ENCODE measurements at places on chromosomes 6 and 20.

GRCh38 chr6:74631564-74631963 lies 574.3 kb downstream of the COL12A1 start:
- H3K36me3 ChIP-seq, result peaks cover 8% of the 10 kb centered on the region
- no peak overlapping the region for H3K27ac ChIP-seq
- no peaks in the 10 kb centered on the region for H3K27me3 ChIP-seq
- H3K4me3 ChIP-seq, result no peak overlapping the region

DNA sequence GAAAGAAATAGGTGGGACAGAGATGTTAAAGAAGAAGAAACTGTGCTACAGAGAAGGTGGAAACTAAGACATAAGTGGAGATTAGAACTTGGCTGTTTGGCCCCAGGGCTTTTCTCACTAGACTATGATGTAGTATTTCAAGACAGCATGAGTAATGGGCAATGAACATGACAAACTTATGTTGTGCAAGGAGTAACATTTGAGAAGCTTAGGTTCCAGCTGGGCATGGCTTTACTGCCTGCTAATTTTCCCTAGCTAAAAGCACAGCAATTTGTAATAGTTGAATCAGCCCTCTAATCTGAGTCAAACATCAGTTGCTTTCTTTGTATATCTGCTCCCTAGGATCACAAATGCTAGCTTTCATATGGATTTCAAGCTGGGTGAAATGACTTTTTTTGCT lies 294.3 kb upstream of the BMP2 start:
- no peaks in the 10 kb centered on the region for H3K36me3 ChIP-seq
- no peak overlapping the region for H3K4me3 ChIP-seq
- no peaks in the 10 kb centered on the region for H3K27me3 ChIP-seq
- no peak overlapping the region for H3K27ac ChIP-seq
- no peak for DNase-seq
- no peaks in the 10 kb centered on the region for H3K4me1 ChIP-seq

DNA sequence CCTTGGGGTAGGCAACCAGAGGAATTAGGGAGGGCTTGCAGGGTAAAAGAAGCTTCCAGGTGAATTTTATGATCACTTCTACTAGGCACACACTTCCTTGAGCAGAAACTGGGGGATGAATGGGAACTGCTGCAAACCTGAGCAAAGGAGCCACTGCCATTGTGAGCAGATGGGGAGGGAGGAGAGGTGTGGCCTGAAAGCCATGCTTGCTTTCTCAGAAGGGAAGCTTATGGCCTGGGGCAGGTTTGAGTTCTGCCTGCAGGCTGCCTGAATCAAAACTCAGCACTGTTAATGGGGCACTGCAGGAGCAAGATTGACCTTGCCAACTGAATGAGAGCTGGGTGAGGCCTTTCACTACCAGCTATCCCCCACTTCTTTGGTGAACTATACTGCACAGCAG lies 328.1 kb downstream of the NKAIN2 start:
- no peaks in the 10 kb centered on the region for H3K4me1 ChIP-seq
- no peak for DNase-seq
- peaks cover 2% of the 10 kb centered on the region for H3K27me3 ChIP-seq
- no peak overlapping the region for H3K27ac ChIP-seq
- no peaks in the 10 kb centered on the region for H3K36me3 ChIP-seq
- H3K4me3 ChIP-seq, result no peak overlapping the region

DNA sequence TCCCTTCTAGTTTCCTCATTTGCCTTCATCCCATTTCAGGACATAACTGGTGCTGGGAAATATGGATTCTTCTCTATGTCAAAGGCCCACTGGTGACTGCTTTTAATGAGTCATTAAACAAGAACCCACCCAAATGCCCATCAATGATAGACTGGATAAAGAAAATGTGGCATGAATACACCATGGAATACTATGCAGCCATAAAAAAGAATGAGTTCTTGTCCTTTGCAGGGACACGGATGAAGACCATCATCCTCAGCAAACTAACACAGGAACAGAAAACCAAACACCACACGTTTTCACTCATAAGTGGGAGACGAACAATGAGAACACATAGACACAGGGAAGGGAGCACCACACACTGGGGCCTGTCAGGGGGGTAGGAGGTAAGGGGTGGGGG lies 310.7 kb downstream of the ESR1 start:
- DNase-seq, result no peak
- H3K27ac ChIP-seq, result no peak overlapping the region
- no peaks in the 10 kb centered on the region for H3K4me1 ChIP-seq
- H3K27me3 ChIP-seq, result no peaks in the 10 kb centered on the region

- H3K27me3 ChIP-seq, result no peaks in the 10 kb centered on the region
- H3K4me3 ChIP-seq, result no peak overlapping the region
- peaks cover 7% of the 10 kb centered on the region for H3K4me1 ChIP-seq
- H3K36me3 ChIP-seq, result no peaks in the 10 kb centered on the region
- no peak for DNase-seq
These were observed 40.4 kb upstream of the POLR1H start for GRCh38 chr6:30020626-30021025.

DNA sequence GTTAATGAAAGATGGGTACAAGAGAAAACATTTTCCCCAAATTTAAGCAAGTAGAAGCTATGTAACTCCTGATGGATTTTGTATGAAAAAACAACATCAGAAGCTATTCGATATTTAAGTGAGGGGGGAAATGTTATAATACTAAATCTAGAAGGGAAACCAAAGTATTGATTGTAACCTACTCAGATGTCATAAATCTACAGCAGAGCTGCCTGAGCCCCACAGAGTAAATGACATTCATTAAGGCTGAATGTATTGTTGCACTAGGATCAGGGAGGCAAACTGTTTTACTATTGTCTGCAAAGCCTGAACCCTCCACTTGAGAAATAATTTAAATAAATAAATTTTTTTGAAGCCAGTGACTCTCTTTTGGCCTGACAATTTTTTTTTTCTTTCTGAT lies 19.3 kb downstream of the ANKRD6 start:
- H3K27me3 ChIP-seq, result no peaks in the 10 kb centered on the region
- no peak overlapping the region for H3K27ac ChIP-seq
- H3K4me3 ChIP-seq, result no peak overlapping the region
- no peaks in the 10 kb centered on the region for H3K36me3 ChIP-seq
- no peaks in the 10 kb centered on the region for H3K4me1 ChIP-seq

- no peaks in the 10 kb centered on the region for H3K36me3 ChIP-seq
- no peak for DNase-seq
- H3K4me3 ChIP-seq, result no peak overlapping the region
- H3K27ac ChIP-seq, result no peak overlapping the region
- H3K4me1 ChIP-seq, result no peaks in the 10 kb centered on the region
These were observed 144.8 kb upstream of the ENPP5 start for GRCh38 chr6:46315589-46315988.

- peaks cover 8% of the 10 kb centered on the region for H3K4me1 ChIP-seq
- no peaks in the 10 kb centered on the region for H3K27me3 ChIP-seq
- H3K27ac ChIP-seq, result peak overlapping the region; percentile 69
These were observed 18.9 kb downstream of the NEDD9 start for GRCh38 chr6:11213422-11214021.

DNA sequence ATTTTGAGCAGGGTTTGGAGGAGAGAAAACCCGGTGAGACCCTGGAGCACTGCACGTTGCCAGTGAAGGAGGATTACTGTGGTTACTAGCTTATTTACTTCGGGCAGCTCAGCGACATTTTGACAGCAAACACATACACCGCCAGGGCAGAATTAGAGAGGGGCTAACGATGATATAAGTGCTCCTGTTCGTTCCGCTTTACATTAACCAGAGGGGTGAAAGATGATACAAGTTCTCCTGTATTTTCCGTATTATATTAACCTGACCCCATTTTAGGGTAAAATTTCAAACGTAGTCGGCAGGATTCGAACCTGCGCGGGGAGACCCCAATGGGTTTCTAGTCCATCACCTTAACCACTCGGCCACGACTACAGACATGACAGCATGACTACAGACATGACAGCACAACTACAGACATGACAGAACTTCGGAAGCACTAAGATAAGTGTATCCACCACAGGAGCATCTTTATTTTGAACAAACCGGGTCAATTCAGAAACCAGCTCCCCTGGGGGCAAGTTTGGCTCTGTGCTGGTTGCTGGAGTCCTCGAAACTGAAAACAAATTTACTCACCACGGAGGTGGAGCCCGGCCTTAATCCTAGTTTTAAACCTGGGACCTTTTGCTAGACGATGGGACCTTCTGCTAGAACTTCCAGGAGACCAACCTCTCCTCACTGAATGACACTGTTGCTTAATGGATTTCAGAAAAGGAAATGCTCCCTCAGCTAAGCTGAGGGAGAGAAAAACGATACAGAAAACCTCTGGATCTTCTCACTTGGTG lies 80.4 kb upstream of the ZNF184 start:
- peaks cover 10% of the 10 kb centered on the region for H3K4me1 ChIP-seq
- H3K4me3 ChIP-seq, result peak overlapping the region; percentile 84
- H3K27me3 ChIP-seq, result peaks cover 12% of the 10 kb centered on the region
- H3K36me3 ChIP-seq, result no peaks in the 10 kb centered on the region
- no peak for DNase-seq
- peak overlapping the region; percentile 66 for H3K27ac ChIP-seq
